Naive thymus-derived CD4-positive, alpha-beta T cell (primary cell): ENCODE measurements at places on chromosomes 3 and 15. TPM values are rescaled to one million over a fixed set of nuclear protein-coding genes. Genes with fewer than 3 reads are reported as not detected.

C2CD4B gene
- total RNA-seq, result 0.15 and 0.18 TPM in 2 replicates

XYLB gene
- 2.1 TPM for total RNA-seq

CYP11A1 gene
- total RNA-seq, result not detected

IL12A gene
- total RNA-seq, result 1.3 TPM

ARPP21 gene
- not detected in 2 replicates for total RNA-seq

WDR93 gene
- not detected in 2 replicates for total RNA-seq
